ENCODE measurements at places on chromosomes 13 and 19. TPM values are rescaled to one million over a fixed set of nuclear protein-coding genes. Genes with fewer than 3 reads are reported as not detected.

Gene UGGT2
- total RNA-seq: 10.1 TPM

Gene PNMA8A
- total RNA-seq: 12.8 TPM

Gene CPAMD8
- total RNA-seq: 1.0 TPM

Gene BRCA2
- 47.2 TPM for total RNA-seq

Gene IZUMO2
- total RNA-seq: not detected

Gene GDF15
- total RNA-seq: 4.0 TPM

Gene MUC16
- total RNA-seq: not detected

Gene DAND5
- 0.17 TPM for total RNA-seq

Gene KIR2DL1
- not detected for total RNA-seq

- H3K4me3 ChIP-seq: no peak overlapping the region
- no peak overlapping the region for H3K27ac ChIP-seq
Observed at GRCh38 chr13:80508031-80508430, 167.1 kb upstream of the SPRY2 start.

DNA sequence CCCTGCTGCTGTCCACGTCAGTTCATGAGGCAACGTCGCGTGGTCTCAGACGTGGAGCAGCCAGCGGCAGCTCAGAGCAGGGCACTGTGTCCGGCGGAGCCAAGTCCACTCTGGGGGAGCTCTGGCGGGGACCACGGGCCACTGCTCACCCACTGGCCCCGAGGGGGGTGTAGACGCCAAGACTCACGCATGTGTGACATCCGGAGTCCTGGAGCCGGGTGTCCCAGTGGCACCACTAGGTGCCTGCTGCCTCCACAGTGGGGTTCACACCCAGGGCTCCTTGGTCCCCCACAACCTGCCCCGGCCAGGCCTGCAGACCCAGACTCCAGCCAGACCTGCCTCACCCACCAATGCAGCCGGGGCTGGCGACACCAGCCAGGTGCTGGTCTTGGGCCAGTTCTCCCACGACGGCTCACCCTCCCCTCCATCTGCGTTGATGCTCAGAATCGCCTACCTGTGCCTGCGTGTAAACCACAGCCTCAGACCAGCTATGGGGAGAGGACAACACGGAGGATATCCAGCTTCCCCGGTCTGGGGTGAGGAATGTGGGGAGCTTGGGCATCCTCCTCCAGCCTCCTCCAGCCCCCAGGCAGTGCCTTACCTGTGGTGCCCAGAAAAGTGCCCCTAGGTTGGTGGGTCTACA, 6.6 kb downstream of the FSTL3 start:
- H3K4me3 ChIP-seq: no peak overlapping the region
- DNase-seq: no peak
- peaks cover 6% of the 10 kb centered on the region for H3K4me1 ChIP-seq
- no peaks in the 10 kb centered on the region for H3K27me3 ChIP-seq
- no peaks in the 10 kb centered on the region for H3K36me3 ChIP-seq

GRCh38 chr19:55497763-55498162, 9.5 kb downstream of the SSC5D start:
- H3K27ac ChIP-seq: no peak overlapping the region
- H3K36me3 ChIP-seq: no peaks in the 10 kb centered on the region
- DNase-seq: no peak
- H3K27me3 ChIP-seq: no peaks in the 10 kb centered on the region
- H3K4me3 ChIP-seq: no peak overlapping the region
- peaks cover 4% of the 10 kb centered on the region for H3K4me1 ChIP-seq

GRCh38 chr19:343941-344624, 513 bp downstream of the MIER2 start:
- peaks cover 26% of the 10 kb centered on the region for H3K4me1 ChIP-seq
- H3K27ac ChIP-seq: peak overlapping the region; percentile 83
- no peaks in the 10 kb centered on the region for H3K27me3 ChIP-seq
- H3K4me3 ChIP-seq: peak overlapping the region; percentile 83
- DNase-seq: peak; percentile 39

- H3K36me3 ChIP-seq: no peaks in the 10 kb centered on the region
- no peaks in the 10 kb centered on the region for H3K4me1 ChIP-seq
- peak overlapping the region; percentile 53 for H3K4me3 ChIP-seq
- peaks cover 20% of the 10 kb centered on the region for H3K27me3 ChIP-seq
- H3K27ac ChIP-seq: no peak overlapping the region
- DNase-seq: peak; percentile 45
Observed at GRCh38 chr19:10517760-10518443, 655 bp upstream of the S1PR5 start.

- H3K4me1 ChIP-seq: no peaks in the 10 kb centered on the region
- DNase-seq: no peak
- no peaks in the 10 kb centered on the region for H3K27me3 ChIP-seq
- H3K36me3 ChIP-seq: peaks cover 10% of the 10 kb centered on the region
- H3K4me3 ChIP-seq: no peak overlapping the region
Observed at GRCh38 chr13:100530671-100531213, 57.8 kb downstream of the GGACT start.

- no peaks in the 10 kb centered on the region for H3K36me3 ChIP-seq
- DNase-seq: no peak
- no peaks in the 10 kb centered on the region for H3K4me1 ChIP-seq
- H3K27me3 ChIP-seq: no peaks in the 10 kb centered on the region
- no peak overlapping the region for H3K27ac ChIP-seq
Observed at GRCh38 chr13:104114101-104114500, 1047.9 kb upstream of the SLC10A2 start.

DNA sequence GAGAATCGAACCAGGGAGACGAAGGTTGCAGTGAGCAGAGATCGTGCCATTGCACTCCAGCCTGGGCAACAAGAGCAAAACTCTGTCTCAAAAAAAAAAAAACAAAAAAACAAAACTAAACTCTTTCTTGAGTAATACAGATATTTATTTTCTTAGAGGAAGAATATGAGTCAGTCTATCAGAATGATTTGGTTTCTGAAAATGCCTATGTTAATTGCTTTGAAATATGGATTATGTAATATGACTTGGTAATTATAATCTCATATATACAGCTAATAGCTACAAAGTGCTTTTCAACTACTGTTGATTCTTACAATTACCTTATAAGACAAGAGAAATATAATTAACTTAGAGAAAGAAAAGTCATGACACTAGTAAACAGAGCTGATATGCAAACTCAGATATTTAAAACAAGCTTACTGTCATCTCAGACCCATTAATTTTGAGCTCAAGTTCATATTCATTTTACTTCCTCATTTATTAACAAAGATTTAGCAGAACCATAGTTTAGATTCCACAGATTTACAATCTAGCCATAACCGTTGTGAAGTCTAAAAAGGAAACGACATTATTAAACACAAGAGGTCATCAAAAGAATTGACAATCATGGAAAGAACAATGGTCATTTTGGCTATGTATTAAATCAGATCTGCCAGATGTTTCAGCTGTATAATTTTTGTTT, 88.0 kb downstream of the TBC1D4 start:
- H3K36me3 ChIP-seq: no peaks in the 10 kb centered on the region
- no peak overlapping the region for H3K4me3 ChIP-seq
- H3K27me3 ChIP-seq: no peaks in the 10 kb centered on the region
- no peak overlapping the region for H3K27ac ChIP-seq
- H3K4me1 ChIP-seq: no peaks in the 10 kb centered on the region

- H3K27me3 ChIP-seq: peaks cover 19% of the 10 kb centered on the region
- no peaks in the 10 kb centered on the region for H3K36me3 ChIP-seq
- DNase-seq: no peak
- H3K27ac ChIP-seq: no peak overlapping the region
Observed at GRCh38 chr19:3323026-3323425, 43.4 kb upstream of the NFIC start.

- no peaks in the 10 kb centered on the region for H3K36me3 ChIP-seq
- H3K4me3 ChIP-seq: no peak overlapping the region
- H3K4me1 ChIP-seq: no peaks in the 10 kb centered on the region
- H3K27me3 ChIP-seq: no peaks in the 10 kb centered on the region
- no peak overlapping the region for H3K27ac ChIP-seq
Observed at GRCh38 chr13:67493835-67494234, 263.7 kb upstream of the PCDH9 start.

DNA sequence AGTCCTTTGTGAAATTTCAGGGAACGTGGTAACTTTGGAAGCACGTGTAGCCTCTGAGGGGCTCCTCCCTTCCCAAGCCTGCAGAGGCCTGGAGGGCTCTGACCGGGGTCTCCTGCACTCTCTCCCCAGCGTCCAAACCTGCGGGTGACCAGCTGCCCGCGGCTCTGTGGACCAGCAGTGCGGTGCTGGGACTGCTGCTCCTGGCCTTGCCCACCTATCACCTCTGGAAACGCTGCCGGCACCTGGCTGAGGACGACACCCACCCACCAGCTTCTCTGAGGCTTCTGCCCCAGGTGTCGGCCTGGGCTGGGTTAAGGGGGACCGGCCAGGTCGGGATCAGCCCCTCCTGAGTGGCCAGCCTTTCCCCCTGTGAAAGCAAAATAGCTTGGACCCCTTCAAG, 2.7 kb upstream of the TPGS1 start:
- no peak for DNase-seq
- no peak overlapping the region for H3K27ac ChIP-seq
- peaks cover 15% of the 10 kb centered on the region for H3K4me1 ChIP-seq
- H3K27me3 ChIP-seq: no peaks in the 10 kb centered on the region
